ENCODE measurements at places on chromosomes 2 and 18.

- no peak for DNase-seq
These were observed 86.4 kb upstream of the FN1 start for GRCh38 chr2:215522237-215522636.

DNA sequence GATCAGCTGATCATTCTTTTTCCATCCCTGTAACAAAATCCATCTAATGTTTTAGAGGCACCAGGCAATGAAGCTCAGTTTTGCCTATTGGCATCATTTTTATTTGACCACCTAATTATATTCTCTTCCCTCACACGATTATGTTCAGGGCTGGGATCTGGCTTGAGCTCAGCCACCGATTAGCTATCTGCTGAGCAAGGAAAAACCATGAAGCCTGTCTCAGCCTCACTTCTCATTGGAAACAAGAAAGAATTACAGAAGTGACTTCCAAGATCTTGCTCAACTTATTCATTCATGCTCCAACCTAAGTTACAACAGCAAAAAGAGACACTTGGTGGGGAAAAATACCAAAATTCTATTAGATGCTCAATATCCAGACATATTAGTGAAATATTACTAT is 139.0 kb upstream of the SH3BP4 start:
- DNase-seq, result no peak

GRCh38 chr2:44628297-44628696 is 266.6 kb downstream of the CAMKMT start:
- DNase-seq, result no peak

DNA sequence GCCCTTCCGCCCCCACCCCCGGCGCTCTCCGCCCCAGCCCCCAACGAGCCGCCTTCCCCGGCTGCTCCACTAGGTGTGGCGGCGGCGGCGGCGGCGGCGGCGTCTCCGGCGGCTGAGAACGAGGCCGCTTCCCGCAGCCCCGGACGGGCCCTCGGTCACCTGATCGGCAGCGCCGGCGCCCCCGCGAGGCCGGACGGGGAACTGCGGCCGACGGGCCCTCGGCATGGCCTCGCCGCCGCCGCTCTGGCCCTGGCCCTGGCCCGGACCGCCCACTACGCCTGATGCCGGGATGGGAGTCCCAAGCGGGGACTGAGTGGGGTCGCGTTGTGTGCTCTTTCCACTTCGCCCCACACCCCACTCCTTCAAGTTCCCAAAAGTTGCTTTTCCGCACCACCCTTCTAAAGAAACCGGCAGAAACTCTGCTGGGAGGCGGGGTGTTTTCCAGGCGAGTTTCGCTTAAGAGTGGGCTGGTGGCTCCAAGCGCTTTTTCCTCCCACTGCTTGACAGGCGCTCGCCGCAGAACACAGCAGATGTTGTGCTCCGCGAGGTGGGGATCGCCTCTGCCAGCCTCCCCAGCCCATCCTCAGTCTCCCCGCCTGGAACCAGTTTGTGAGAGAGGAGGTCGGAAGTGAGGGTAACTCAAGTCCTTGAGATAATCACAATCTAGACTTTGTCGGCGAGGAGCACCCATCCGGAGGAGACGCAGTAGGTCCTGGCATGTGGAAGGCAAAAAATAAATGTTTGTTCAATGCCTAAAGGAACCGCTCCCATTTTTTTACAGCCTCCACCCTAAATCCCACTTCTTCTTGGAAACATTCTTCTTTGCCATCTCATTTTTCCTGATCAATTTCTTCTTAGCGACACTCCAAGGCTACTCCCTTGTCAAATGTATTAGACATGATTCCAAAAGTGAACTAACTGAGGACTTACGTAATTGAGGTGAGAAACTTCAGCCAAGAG is at the start of gene NCKAP1:
NCKAP1 (minus strand) TSS at position 117 of the 960 bp plus-strand sequence. CDS start 358 bp downstream, outside the sequence.
- DNase-seq, result peak; percentile 88

Data from activated CD4-positive, alpha-beta T cell treated with anti-CD3 and anti-CD28 coated beads, Interleukin-2, amount 50 U/mL, for 16 hours (primary cell).